Central memory CD4-positive, alpha-beta T cell (primary cell): ENCODE measurements at places on chromosomes 6 and 20.

- DNase-seq = no peak
Observed at GRCh38 chr6:20678831-20679352, 144.6 kb downstream of the CDKAL1 start.

GRCh38 chr6:77131426-77131825 is 331.9 kb downstream of the HTR1B start:
- no peak for DNase-seq

- DNase-seq = no peak
Observed at GRCh38 chr6:41224800-41225199, 3.3 kb upstream of the TREML4 start.

DNA sequence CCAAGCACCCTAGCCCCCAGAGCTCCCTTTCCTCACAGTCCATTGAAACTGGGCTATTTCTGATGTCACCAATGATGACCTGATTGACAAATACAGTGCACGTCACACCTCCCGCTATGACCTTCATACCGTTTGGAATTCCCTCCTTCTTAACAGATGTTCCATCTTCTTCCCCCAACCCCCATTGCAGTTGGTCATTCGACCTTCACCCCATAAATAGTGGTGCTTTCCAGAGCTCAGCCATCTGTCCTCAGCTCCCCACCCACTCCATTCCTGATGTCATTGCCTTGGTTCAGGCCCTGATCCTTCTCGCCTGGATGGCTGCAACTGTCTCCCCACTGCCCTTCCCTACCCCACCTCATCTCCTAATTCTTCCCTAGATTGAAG is 198.5 kb downstream of the SOD2 start:
- DNase-seq = no peak

GRCh38 chr6:41367700-41368099 is 32.3 kb downstream of the NCR2 start:
- DNase-seq = no peak

GRCh38 chr20:14337400-14338171 is at the start of gene FLRT3:
Gene FLRT3 (minus strand): TSS chr20:14337612. CDS start chr20:14327506, 10,106 bp downstream.
- no peak for DNase-seq
